Motor neuron (in vitro differentiated cells): ENCODE measurements at places on chromosomes 7 and 10.
A peak's percentile ranks its signal among the peaks of the same experiment; 100 is the strongest.

DNA sequence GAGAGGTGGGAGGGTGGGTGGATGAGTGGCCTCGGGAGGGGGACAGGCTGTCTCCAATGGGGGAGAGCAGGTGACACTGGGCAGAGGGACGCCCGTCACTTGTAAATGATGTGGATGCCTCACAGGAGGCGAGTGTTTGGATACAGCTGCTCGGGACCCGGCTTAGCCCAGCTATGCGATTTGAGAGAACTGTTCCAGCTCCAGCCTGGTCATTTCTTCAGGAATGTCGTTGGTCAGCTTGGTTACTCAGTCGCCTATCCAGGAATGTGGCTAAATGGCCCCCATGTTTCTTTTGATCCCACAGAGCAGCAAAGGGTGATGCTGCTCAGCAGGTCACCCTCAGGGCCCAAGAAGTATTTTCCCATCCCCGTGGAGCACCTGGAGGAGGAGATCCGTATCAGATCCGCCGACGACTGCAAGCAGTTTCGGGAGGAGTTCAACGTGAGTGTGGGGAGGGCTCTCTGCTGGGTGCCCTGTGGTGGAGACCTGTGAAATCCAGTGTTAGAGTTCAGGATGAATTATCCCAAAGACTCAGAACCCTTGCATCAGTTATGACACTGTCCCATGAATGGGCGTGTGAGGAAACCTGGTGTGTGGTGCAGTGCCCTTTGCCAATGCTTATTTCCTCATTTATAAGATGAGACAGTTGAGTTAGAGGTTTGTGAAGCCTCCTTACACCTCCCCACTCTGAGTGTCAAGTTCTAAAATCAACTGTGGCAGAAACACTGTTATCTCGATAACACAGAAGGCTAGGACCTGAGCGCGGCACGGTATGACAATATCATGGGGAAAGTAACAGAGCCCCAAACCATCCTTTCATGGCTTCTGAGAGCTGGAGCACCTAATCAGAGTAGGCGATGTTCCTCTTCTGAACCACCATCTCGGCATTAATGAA lies 76.8 kb downstream of the MKI67 start:
- no peak for ATAC-seq

DNA sequence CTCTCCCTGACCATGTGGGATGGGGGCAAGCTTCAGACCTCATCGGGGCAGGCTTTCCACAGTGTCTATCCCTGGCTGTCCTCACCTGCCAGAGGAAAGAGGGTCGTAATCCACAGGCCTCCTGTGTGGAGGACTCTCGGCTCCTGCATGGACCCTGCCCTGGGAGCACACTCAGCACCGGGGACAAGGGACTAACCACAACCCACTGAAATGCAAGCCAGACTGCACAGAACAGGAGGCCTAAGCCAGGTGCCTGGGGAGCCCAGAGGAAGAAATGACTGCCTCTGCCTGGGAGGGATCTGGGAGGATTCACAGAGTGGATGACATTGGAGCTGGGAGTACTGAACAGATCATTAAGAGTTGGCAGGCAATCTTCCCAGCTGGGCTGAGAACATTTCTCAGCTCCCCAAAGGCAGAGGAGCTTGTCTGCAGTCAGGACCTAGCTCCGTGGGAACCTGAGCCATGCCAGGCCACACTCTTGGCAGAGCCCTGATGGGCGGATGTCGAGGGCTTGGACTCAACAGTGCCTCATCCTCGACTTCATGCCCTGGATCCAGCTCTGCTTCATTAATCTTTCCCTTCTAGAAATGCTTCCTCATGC lies 213.4 kb downstream of the USP6NL start:
- no peak for ATAC-seq

GRCh38 chr7:4606797-4607196 lies 75.3 kb upstream of the FOXK1 start:
- ATAC-seq, result peak; percentile 63

DNA sequence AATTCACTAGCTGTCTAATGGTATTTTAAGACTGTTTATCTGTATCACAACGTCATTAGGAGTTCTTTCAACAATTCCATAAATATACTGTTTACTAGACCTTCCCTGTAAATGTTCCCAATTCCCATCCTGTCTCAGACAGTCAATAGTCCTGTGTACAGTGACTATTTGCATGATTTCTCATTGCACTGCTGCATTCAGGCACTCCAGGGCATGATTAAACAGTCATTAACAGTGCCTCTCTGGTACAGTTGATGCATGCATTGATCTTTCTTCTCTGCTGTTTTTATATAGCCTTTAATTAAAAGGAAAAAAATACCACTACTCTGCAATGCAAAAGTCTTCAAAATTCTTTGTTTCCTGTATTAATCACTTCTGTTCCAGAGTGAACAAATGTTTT lies 51.5 kb upstream of the MTURN start:
- no peak for ATAC-seq

DNA sequence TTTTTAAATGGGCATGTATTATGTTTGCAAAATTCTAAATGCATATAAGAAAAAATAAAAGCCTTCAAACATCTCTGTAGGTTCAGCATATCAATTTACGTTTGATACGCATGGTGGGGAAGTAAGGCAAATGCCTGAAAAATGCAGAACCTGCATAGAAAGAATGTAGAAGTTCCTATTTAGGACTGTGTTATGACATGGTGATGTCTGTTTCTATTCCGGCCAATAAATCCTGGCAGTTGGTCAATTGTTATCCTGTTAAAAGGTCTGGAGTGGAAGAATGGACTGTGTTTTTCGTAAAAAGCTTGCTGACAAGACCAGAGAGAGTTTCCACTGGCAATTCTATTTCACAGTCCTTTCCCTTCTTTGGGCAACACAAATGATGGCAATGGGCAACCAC lies 49.6 kb upstream of the CAV2 start:
- ATAC-seq, result no peak

DNA sequence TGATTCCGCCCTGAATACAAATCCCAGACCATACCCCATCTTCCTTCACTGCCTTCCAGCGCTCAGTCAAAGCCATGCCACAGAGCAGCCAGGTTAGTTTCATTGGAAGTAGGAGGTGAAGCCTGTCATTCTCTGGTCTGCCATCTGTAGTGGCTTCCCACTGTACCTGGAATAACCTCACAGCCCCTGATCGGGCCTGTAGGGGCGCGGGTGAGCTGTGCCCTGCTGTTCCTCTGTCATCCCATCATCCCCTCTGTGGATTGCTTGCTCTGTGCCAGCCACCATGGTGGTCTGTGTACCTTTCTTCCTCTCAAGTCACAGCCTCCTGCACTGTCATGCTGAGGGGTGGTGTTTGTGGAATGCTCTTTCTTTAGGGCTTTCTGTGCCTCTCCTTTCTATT lies 155.1 kb downstream of the ZNF22 start:
- ATAC-seq, result no peak

GRCh38 chr7:70855373-70855772 lies 276.6 kb upstream of the GALNT17 start:
- no peak for ATAC-seq
